ENCODE measurements at places on chromosomes 2 and 18. TPM values are rescaled to one million over a fixed set of nuclear protein-coding genes. Genes with fewer than 3 reads are reported as not detected.

STARD6 gene
- not detected for total RNA-seq

DNA sequence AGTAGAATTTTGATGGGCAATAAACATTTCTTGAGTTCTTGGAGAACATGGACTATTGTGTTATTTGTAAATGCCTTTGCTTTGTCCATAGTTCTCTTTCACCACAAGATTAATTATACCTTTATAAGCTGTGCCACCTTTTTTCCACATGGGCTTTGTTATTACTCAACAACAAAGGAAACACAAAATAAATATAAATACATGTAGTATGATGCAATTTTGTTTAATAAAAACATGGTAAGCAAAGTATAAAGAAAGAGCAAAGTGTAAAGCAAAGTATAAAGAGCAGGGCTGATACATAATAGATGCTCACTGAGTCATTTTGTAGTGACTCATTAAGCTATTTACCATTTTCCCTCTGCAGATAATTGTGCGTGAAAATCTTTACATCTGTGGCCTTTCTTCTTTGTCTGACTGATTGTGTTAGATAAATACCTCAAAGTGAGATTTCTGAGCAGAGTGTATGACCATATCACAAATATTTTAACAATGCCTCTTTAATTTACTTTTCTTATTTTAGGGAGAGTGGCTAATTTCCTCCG lies 80.9 kb downstream of the CERS6 start:
- peak; percentile 15 for DNase-seq

DNA sequence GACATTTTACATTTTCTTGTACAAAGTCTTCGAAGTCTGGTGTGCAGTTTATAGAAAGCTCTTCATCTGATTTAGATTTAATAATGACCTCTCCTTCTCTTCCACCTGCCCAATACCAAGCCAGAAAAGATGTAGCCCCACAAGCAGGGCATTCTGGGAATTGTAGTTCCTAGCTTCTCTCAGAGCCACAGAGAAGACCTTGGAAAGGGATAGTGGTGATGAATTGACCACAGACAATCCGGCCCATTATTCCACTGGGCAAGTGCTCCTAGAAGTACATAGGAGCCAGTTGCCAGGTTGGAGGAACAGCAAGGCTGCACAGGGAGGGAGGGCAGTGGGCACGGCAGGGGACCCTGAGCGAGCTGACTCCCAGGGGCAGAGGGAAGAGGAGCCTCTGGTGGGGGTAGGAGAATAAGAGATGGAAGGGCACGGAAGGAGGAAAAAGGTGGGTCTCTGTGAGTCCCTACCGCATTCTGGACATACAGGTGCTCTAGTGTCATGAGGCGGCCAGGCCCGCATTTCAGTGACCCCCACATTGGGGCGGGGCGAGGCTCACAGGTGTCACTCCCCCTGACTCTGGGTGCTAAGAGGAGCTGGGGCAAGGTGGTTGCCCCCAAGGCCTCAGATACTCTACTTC lies 152.5 kb upstream of the HAAO start:
- DNase-seq = peak; percentile 52

- no peak for DNase-seq
These were observed 81.9 kb upstream of the TMEM178A start for GRCh38 chr2:39583781-39584180.

DNA sequence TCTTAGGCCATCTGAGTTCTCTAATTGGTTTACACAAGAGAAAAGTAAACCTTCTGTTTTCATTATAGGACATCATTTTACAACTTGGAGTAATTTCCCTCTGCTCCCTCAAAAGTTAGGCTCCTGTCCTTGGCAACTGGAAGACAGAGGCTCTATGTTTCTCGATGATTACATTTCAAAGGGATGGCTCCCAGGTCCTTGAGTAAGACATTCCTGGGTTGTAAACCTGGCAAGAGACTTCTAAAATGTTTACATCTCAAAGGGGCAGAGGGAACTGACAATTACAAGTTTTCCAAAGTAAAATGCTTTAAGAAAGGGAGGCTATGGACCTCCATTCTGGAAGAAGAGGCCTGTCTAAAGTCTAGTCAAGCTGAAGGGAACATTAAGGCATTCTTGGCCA lies 268.3 kb upstream of the REG3G start:
- DNase-seq = no peak

DNA sequence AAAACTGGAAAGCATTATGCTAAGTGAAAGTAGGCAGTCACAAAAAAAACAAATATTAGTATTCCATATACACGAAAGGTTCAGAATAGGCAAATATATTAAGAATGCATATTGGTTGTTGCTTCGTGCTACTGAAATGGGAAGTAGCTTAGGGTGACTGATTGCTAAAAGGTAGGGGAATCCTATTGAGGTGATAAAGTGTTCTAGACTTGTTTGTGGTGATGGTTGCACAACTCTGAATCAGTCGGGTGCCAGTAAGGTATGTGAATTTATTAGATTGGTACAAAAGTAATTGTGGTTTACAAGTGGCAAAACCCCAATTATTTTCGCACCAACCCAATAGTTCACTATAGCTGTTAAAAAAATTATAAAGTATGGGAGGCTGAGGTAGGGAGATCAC lies 20.7 kb downstream of the USP34 start:
- DNase-seq = no peak

CIB4 gene
- total RNA-seq = not detected

- no peak for DNase-seq
These were observed 230.0 kb downstream of the LRP1B start for GRCh38 chr2:141900826-141901225.

DNA sequence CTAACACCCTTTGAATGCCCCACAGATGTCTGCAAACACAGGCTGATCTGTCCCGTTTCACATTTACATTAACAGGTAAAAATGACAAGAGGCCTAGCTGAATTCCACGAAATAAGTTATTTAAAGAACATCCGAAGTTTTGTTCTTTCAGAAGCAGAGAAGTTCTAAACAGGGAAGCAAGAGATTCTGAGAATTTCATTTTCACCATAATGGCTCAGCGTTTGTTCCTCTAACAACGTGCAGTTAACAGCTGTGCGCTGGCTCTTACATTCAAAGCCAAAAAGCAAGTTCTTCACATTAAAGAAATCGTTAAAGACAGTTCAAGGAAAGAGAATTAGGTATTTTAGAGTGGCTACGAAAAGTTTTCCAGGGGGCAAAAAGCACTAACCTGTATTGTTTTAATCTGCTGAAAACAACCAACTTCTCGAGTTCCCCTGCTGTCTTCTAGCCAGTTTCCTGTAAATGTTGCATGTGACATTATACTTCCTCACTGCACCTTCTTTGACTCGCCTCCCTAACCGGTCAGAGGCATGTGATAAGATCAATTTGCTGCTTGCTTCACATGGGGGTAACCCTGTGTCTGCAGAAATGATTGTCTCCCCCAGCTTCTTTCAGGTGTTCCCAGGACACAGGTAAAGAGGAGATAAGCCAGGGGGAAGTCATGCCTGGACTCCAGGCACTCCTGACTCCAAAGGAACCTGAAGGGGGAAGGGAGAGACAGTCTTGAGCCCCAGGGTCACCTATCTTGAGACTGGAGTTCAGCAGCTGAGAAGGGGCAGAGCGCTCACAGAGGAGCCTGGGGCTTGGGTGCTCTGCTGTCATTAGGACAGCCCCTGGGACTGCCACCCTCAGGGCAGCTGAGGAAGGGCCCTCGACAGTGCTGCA lies 36.8 kb upstream of the WIPF1 start:
- DNase-seq = no peak

GRCh38 chr2:63018439-63018838 lies 32.2 kb upstream of the OTX1 start:
- DNase-seq = no peak

GRCh38 chr18:48800466-48800865 lies 150.3 kb downstream of the SMAD7 start:
- DNase-seq = no peak

GRCh38 chr2:241257419-241258032 lies 57.9 kb downstream of the HDLBP start:
- DNase-seq = no peak

DNA sequence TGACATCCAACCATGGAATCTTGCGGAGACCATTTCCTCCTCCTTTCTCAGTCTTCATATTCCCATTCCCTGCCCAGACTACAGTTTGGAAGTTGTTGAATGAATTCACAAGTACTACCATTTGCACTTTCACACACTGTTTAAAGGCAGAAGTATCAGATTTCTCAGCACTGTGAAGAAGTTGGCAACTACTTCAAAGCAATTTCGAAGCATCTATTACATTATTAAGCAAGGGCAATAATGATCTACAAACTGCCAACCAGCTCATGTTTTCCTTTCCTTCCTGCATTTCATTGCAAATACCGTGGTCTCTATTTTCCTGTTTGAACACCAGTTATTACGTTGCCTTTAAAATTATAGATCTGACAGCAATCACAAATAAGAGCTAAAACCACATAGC lies 105.5 kb downstream of the IRS1 start:
- DNase-seq = no peak

- DNase-seq = no peak
These were observed 161.8 kb downstream of the FAM210A start for GRCh38 chr18:13564579-13564978.

DNA sequence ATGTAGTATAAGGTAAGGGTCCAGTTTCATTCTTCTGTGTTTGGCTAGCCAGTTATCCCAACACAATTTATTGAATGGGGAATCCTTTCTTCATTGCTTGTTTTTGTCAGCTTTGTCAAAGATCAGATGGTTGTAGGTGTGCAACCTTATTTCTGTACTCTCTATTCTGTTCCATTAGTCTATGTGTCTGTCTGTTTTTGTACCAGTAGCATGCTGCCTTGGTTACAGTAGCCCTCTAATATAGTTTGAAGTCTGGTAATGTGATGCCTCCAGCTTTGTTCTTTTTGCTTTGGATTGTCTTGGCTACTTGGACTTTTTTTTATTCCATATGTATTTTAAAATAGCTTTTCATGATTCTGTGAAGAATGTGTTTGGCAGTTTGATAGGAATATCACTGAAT lies 222.1 kb downstream of the XIRP2 start:
- DNase-seq = no peak

MOGAT1 gene
- not detected for total RNA-seq

DNA sequence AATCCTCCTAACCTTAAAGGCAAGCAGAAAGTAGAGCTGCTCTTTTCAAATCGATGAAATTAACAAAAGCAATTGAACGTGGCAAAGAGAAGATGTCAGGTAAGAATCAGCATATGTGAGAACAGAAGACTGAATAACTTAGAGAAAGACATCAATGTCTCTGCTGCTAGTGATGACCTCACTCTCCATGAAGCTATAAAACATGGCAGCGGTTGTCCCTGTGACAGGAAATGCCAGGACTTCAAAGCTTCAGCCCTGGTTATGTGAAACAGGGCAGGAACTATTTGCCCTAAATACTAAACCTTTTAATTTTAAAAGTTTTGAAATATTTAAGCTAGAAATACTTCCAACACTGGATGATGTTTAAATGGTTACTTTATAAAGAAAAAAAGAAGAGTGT lies 383.7 kb downstream of the XIRP2 start:
- DNase-seq = no peak

CTLA4 gene
- not detected for total RNA-seq

- peak; percentile 100 for DNase-seq
These were observed 12.2 kb downstream of the FHOD3 start for GRCh38 chr18:36309436-36310391.

ANKRD30B gene
- total RNA-seq = not detected

DNA sequence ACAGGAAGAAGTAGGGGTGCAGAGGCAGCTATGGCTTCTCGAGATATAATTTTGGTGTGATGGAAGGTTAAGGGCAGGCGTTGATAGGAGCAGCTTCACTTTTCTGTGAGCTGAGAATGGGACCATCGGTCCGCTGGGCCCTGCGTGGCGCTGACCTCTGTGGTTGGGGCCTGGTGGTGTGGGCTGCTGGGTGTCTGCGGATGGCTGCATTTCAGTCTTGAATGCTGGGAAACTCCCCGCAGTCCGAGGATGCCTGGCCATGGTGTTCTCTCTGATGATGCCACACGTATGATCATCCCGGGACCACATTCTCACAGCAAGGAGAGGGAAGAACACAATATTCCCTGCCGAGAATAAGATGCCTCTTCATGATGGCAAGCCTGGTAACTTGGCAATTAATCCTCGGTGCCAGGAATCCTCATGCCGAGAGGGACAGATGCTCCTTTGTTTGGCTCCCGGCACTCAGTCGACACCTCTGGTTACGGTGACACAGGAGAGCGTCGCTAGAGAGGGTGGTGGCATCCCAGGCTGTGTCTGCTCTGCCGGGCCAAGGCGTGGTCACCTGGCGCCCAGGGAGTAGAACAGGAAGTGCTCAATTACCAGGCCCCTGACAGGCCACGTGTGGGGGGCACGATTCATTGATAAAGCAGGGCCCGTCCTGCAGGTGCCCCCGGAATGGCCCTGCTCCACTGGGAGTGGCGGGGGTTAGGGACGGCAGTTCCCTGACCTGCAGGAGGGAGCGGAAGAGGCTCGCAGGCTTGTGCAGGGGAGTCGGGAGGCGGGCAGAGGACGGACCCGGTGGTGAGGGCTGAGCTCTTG lies 119.4 kb upstream of the CTDP1 start:
- no peak for DNase-seq

ZNF638 gene
- 58.5 TPM for total RNA-seq

DNA sequence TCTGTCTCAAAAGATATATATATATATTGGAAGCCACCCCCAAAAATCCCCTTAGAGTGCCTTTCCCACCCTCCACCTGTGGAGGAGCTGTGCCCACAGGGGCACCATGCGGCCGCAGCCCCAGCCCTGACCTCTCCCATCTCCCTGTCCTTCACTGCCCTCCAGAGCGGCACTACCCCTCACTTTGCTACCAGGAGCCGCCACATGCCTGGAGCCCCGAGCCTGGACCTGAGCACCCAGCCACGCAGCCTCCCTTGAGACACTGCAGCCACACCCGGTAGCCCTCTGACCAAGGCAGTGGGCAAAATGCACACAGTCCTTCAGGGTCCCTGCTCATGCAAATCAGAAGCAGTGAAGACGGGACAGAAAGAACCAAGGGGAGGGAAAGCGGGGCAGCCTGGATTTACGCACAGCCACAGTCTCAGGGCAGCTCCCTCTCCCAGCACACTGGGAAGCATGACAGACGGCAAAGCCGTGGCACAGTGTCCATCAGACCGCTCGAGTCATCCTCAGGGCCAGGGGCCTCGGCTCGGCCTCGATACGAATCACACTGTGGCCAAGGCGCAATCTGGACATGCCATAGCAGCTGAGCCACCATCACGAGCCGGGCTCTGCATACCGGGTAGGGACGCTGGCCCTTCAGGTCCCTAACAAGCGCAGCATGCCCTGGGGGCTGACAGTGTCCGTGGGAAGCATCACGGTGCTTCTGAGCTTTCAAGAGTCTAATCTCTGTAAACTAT lies 10.1 kb downstream of the HDAC4 start:
- DNase-seq = no peak

DNA sequence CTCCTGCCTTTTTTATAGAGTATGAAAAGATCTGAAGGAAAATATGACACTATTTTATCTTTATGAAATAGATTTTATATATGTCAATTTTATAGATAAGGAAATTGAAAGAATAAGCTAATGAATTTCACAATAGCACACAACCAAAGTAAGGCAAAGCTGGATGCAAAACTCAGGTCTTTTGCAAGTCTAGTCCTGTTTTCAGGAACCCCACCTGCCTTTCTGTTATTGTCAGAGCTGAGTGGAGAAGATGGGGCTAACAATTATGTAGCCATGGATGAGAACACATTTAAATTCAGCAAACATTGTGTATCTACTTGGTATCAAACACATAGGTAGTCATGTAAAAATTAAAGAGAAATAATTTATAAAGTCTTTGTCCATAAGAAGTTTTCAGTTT lies 161.5 kb upstream of the ZEB2 start:
- DNase-seq = no peak
